ENCODE measurements at places on chromosomes 16 and 17.

- DNase-seq = no peak
Measured at GRCh38 chr17:12584727-12585126, 81.0 kb upstream of the MYOCD start.

GRCh38 chr16:83393196-83393981, 414.4 kb upstream of the HSBP1 start:
- DNase-seq = no peak

DNA sequence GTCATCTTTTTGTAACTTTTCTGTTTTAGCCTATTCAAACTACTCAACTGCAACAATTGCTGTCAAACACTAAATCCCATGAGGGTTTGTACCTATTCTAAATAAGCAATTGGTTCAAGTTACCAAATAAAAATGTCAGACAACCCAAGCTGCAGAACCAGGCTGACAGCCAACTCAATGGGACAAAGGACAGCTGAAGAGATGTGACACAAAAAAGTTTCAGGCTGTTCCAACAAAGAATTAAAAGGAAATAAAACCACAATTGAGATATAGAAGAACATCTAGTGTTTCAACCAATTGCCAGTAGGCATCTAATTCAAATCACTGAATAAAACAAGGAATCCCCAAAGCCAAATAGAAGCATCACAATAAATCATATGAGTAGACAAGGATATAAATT, 49.3 kb downstream of the GRB7 start:
- DNase-seq = no peak

DNA sequence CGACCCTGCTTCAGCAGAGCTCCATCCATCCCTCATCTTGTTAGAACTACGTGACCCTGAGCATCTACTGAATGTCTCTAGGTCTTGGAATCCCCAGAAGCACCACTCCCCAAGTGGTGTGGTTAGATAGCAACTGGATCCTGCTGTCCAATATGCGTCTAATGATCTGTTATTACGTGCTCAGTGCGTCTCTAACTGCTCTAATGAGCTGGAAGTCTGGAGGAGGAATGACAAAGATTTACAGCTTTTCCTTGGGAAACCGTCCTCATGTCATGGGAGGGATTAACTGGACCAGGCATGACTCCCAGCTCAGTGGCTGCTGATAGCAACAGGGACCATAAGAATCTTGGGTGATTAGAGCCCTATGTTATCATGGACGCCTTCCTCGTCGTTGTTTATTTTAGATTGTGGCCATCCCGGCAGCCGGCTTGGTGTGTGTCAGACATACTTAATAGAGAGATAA, 150.9 kb downstream of the HS3ST3B1 start:
- DNase-seq = no peak

GRCh38 chr17:72176951-72177660, 56.3 kb downstream of the SOX9 start:
- no peak for DNase-seq

GRCh38 chr17:15240644-15241043, 24.5 kb downstream of the PMP22 start:
- DNase-seq = no peak

- no peak for DNase-seq
Measured at GRCh38 chr17:13590441-13590840, 11.3 kb downstream of the HS3ST3A1 start.

GRCh38 chr16:28924399-28924761, 658 bp downstream of the RABEP2 start:
- no peak for DNase-seq

DNA sequence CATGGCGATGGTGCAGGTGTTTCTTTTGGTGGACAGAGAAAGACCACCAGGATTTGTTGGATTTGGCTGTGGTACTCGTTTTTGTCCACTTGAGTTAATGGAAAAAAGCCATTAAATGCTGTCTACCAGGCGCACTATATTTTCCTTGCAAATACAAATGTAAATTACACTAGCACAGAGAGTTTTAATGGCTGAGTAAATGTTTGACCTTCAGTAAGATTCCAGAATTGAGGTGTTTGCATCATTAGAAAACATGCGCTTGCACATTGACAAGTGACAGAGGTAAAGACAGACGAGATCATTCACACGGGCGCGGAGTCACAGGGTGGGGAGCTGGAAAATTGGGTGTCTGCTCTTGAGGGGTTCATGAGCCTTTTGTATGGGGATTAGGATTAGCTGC, 53.5 kb upstream of the AKTIP start:
- DNase-seq = no peak

DNA sequence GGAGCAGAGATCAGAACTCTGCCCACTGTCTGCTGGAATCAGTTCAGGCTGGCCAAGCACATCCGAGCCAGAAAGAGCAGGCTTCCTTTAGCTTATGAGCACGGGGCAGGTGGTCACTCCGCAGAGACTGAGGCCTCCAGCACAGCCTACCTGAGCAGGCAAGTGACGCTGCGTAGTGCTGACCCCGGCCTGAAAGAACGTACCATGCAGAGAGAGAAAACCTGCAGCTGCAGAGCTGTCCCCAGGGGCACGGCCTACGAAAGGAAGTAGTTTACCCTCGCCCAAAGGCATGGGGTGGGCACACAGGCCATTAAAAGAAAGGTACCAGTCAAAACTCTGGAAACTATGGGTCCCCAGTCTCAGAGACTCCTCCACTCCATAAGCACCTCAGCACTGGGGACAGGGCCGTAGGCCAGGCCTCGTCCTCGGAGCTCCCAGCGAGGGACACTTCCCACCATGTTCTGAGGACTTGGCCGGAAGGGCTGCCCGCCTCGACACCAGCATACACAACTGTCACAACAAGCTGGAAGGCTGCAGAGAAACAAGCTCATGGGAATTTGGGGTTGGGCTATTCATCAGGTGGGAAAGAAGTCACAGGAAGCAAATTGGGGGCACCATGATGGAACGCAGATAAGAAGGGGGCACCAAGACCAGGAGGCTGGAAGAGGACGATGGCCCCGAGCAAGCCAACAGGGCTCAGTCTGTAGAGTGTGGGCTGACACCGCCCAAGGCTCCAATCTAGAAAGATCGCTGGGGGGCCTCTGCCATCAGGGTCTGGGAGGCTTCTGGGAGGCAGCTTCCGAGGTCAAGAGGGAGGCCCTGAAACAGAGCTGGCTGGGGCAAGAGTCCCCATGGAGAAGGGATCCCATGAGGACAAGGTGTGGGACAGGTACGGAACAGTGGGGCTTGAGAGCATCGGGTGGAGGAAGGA, 21.2 kb downstream of the MEAK7 start:
- DNase-seq = no peak

- no peak for DNase-seq
Measured at GRCh38 chr16:57603115-57604024, 25.1 kb upstream of the ADGRG1 start.

DNA sequence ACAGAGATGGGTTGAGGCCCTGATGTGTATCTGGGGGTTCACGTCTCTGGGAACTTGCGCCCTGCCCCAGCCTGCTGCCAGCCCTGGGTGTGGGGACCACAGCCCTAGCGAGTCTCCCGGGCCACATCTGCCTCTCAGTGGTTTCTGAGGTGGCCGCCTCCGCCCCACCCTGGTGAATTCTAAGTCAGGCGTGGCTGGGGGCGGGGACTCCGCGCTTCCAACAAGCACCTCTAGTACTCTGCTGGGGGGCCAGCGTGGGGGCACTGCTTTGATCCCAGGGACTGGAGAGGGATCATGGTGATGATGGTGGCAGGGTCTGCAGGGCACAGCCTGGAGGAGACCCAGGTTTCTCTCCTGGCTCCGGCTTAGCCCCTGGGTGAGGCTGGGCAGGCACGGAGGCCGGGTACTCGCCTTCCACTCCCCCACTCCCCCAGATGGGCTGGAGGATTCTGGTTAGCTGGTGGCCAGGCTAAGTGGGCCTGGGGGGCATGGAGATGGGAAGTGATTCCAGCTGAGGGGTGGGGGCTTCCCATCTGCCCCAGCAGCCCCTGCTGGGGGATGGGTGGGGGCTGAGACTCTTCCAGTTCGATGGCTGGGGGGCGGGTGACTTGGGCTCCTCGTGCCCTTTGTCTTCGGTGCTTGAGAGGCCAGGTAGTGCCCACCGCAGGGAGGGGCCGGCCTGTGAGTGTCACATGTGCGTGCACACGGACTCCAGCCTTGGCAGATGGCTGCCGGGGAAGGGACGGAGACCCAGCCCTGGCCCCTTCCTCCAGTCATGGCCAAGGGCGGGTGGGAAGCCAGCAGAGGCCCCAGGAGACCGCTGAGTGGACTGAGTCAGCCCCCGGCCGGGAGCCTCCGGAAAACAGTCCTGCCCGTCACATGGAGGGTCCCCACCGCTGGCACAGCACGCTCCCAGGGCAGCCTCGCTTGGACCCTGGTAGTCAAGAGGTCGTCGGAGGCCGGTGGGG, 3.9 kb downstream of the GLIS2 start:
- no peak for DNase-seq

GRCh38 chr17:80783486-80783885, 208.2 kb upstream of the CHMP6 start:
- DNase-seq = no peak

Data from AG09319 (cell line).